ENCODE measurements at places on chromosomes 11 and 22.
A peak's percentile ranks its signal among the peaks of the same experiment; 100 is the strongest.

- DNase-seq = no peak
Observed at GRCh38 chr11:127862406-127862805, 725.0 kb downstream of the ETS1 start.

- no peak for DNase-seq
Observed at GRCh38 chr22:39422101-39422500, 22.5 kb downstream of the TAB1 start.

DNA sequence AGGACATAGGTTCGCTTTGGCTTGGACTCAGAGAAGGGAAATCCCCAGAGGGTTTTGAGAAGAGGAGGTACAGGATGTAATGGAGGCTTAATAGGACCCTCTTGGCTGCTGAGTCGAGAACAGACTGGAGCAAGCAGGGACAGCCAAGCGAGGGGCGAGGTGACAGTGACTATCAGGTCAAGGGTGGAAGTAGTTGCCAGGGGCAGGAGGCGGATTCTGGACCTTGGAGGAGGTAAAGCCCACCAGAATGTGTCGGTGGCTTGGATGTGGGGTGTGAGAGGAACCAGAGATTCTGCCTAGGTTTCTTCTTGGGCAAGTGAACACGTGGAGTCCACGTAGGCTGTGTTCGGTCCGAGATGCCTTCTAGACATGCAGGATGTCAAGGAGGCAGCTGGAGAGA is 4.4 kb downstream of the TRMT112 start:
- DNase-seq = no peak

DNA sequence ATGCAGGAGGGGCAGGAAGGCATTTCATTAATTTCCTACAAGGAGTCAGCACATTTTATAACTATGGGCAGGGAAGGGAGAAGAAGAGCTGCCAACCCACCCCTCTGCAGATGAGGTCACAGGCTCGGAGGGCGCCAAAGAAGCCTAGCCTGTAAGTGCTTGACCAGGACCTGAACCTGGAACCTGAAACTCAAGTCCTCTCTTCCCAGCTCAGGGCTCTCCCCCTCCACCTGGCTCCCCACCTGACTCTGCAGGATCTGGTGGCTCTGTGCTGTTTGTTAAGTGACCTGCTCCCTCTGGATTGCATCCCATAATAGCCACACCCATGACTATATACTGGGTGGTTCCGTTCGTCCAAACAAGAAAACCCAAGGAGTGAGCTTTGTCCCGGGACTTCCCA is 27.3 kb downstream of the SCGB1A1 start:
- no peak for DNase-seq

DNA sequence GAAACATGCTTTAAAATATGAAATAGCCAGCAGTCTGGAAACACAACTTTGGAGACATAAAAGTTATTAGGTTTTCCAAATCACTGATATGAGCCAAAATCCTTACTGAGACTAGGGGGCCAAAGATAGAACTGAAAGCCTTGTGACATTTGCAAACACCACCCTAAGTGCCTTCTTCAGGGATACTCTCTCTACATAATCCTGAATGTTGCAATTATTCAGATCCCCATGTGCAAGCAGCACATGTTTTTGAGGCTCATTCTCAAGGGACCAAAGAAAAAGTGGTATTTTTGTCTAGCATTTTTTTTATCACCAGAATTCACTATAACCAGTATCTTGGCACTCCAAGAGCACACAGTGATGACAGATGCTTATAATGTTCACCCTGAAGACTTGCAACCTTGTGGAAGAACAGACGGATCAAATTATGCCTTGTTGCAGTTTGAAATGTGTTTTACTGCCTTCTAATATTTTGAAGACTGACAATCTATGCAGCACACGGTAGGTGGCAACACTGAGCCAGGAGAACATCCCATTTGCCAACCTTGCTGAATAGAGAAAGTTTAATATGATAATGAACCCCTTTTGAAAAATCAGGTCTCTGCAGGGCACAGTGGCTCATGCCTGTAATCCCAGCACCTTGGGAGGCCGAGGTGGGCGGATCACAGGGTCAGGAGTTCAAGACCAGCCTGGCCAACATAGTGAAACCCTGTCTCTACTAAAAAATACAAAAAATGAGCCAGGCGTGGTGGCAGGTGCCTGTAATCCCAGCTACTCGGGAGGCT is 78.5 kb downstream of the PLEKHA7 start:
- DNase-seq = no peak

GRCh38 chr11:44377121-44377520 is 67.2 kb upstream of the ALX4 start:
- DNase-seq = no peak

DNA sequence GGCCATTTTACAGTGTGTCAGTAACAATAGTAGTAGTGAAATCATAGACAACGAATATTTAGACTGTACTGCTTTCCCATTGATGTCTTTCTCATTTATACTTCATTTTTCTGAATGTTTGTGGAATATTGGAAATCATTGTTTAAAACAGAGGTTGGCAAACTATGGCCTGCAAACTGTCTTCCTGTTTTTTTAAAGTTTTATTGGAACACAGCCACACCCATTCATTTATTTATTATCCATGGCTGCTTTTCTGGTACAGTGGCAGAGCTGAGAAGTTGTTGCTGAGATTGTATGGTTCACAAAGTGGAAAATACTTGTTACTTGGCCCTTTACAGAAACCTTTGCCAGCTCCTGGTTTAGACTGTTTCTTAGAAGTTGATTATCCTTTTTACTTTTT is 13.7 kb downstream of the FAR1 start:
- no peak for DNase-seq

- DNase-seq = no peak
Observed at GRCh38 chr22:19197997-19198865, 19.7 kb upstream of the SLC25A1 start.

GRCh38 chr22:43925433-43926348 is 2.1 kb downstream of the PNPLA3 start:
- DNase-seq = no peak

DNA sequence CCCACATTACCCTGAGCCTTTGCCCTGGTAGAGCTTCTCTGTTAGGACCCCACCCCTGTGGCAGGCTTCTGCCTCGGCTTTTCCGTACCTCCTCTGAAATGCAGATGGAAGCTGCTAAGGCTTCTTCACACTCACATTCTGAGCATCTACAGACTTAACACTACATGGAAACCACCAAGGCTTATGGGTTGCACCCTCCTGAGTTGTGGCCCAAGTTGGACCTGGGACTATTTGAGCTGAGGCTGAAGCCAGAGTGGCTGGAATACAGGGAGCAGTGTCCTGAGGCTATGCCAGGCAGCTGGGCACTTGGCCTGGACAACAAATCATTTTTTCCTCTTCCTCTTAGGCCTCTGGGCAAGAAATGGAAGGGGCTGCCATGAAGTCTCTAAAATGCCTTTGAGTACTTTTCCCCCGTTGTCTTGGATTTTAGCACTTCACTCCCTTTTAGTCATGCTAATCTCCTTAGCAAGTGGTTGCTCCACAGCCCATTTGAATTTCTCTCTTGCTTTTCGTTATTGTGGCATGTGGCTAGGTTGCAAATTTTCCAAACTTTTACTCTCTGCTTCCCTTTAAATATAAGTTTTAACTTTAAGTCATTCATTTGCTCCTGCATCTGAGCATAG is 114.8 kb upstream of the FIBIN start:
- DNase-seq = no peak

GRCh38 chr11:8097926-8098325 is 16.9 kb downstream of the TUB start:
- DNase-seq = peak; percentile 84

DNA sequence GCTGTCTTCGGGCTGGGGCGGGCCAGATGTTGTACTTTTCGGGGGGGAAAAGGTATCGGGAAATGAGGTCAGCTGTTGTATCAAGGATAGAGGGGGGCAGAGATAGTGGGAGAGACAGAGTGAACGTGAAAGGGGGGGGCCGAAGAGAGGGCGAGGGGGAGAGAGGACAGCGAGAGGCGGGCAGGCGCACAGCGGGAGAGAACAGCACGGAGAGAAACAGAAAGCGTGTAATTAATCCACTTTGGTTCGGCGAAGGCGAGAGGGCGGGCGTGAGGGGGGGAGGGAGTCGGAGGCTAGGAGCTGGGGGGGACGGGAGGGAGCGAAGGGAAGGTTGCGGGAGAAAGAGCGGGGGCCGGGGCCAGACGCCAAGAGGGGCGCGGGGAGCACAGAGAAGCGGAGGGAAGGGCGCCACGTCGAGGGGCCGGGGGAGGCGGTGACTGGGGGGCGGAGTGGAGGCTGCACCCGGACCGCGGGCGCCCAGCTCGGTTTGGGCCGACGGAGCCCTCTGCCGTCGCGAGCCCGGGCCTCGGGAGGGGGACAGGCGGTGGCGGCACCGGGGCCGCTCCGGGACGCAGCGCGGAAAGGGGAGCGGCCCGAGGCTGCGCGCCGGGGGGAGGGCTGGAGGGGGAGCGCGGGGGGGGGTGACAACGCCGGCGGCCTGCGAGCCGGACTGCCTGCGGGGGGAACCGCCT is 612 bp downstream of the IGF2 start:
- no peak for DNase-seq

DNA sequence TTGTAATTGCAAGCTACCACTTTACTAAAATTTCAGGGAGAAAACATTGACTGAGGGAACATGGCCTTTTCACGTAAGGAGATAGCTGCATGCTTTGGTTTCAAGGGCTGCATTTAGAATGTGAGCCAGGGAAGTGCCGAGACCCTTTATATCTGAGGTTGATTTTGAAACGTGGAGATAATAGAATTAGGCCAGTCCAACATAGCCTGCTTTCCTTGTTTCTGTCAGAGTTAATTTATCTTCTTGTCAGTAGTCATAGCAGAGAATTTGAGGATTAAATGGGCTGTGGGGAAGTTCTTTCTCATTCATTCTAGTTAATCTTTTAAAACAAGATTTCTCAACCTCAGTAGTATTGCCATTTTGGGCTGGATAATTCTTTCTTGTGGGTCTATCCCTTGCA is 12.2 kb downstream of the ALKBH3 start:
- DNase-seq = no peak
